Activated T-helper 1 cell treated with Interleukin-2 at 50 U/mL for 16 hours (primary cell): ENCODE measurements at places on chromosomes 13 and 19.

DNA sequence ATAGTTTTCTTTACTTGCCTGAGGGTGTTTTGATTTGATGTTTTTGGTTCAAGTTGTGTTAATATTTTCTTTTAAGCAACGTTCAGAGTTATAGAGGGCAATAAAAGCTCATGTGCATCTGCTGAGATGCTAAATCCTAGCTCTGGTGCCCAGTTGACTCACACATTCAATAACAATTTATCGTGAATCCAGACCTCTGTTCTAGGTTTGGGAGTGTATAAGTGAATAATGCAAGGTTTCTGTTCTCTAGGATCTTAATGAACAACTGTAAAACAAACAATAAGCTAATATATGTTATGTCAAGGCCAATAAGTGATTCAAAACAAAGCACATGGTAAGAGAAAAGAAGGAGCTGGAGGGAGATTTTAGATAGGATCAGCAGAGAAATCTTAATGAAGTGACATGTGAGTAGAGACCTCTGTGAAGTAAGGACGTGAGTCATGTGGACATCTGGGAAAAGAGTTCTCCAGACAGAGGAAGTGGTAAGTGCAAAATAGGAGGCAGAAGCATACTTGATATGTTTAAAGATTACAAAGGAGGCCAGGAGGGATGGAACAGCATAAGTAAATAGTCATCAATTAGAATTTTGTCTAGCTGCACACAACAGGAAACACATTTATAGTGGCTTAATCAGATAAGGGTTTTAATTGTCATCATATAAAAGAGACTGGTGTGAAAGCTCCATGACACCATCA is 278.5 kb upstream of the HTR2A start:
- no peak for DNase-seq

DNA sequence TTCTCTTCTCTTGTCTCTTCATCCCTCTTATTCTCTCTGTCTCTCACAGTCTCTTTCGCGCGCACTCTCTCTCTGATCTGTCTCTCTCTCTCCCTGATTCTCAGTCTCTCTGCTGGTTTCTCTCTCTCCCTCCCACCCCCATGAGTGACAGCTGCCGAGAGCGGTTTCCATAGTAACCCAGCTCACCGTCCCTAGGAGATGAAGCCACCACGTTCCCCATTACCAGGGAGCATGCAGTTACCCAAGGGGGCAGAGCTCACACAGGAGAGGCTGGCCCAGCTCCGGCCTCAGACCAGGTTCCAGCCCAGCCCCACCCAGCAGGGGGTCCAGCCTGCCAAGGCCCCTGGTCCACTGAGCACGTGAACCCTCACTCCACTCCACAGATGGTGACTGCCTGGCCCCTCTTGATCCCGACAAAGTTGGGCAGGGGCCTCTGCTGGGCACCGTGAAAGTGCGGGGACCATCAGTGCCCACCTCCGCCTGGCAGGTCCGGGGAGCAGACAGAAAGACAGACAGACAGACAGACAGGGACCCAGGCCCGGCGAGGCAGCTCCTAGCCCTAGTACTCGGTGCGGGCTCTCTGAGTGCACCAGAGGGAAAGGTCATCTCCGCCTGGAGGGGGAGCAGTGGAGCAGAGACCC is 50.6 kb downstream of the CELF5 start:
- no peak for DNase-seq

GRCh38 chr13:25927932-25928331 is 123.9 kb downstream of the SHISA2 start:
- DNase-seq, result no peak

DNA sequence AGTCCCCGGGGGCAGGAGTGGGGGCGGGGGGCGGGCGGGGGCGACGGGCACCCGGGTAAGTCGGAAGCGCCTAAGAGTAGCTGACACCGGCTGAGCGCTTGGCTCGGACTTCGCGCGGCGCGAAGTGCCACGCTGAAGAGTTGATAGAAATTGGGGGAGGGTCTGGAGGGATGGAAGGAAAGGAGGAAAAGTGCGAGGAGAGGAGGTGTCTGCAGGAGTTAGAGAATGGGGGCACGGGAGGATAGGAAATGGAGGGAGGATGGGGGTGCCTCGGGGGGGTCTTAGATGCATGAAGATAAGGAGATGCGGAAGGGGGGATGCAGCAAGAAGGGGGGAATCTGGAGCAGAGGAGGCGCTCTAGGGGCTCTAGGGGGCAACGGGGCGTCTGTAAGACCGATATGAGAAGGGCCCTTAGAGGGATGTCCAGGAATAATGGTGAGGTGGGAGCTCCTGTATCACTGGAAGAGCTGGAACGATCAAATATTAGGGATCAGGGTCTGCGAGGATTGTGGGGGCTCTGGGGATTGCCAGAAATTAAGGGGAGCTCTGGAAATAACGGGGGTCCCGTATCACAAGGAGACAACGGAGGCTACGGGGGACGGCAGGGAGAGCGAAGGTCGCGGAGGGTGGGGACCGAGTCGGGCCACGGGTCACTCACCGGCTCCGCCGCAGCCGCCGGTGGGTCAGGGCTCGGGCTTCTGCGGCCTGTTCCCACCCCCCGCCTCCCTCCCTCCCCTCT is at the start of gene MYPOP:
MYPOP (minus strand) TSS at position 702 of the 739 bp plus-strand sequence. CDS start 840 bp downstream, outside the sequence.
- no peak for DNase-seq

- no peak for DNase-seq
Observed at GRCh38 chr19:7676376-7676775, 514 bp upstream of the MCEMP1 start.
